ENCODE measurements at places on chromosomes 2 and 18.

DNA sequence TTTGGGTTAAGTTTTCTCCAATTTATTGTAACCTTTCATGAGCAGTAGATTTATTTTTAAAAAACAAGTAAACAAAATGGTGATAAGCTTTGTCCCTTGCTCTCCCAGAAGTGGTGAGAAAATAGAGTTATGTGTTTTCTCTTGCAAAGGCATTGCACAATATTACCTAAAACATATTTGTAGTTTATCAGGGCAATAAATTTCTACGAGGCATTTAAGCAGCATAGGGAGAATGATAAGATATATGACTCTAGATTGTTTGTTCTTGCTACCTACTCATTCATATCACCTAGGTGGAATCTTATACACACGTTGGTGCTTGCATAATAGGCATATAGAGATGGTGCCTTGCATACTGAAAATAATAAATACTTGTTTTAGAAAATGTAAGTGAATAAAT is 201.7 kb downstream of the MYO1B start:
- DNase-seq: no peak

GRCh38 chr18:66587430-66587829 is 16.5 kb downstream of the CDH19 start:
- peak; percentile 57 for DNase-seq

GRCh38 chr18:35807811-35808335 is 164.6 kb upstream of the RMP24 start:
- no peak for DNase-seq

DNA sequence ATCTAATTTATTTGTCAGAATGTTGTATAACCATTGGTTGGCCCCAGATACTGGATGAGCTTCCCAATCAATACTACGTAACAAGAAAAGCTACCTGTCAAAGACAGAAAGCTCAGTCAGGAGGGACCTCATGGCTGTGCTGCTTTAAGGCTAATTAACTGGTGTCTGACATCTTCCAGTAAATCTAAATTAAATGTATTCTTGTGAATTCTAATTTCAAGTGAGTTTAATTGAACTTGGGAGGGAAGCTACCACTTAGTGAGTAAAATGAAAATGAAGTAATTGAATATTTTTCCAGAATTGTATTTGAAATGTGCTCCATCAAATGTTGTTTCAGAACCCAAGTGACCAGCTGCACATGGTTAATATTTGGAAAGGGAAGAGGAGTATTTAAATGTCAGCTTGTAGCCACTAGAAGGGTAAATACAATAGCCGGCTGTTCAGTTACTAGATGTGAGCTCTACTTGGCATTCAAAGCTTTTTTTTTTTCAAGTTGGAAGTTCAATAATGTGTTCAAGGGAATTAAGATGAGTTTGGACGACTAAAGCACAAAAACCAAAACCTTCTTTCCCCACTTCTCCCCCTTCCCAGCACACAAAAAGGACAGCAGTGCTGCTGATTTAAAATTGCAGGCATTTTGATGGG is 62.0 kb downstream of the GPR39 start:
- DNase-seq: no peak

DNA sequence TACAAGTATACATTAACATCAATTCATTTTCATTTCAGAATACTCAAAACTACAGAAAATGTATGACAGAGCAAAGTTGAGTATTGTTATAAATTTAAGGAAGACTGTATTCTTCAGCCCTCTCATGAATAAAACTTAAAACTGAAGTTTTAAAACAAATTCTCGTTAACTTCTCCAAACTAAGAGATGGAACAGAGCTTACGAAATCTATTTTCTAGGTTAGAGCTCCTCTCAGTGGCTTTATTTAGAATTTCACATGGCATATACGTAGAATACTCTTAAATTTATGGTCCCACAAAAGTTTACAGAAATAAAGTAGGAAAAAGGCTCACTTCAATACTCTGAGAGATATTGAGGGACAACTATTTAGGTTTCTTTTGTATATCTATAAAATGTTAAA is 612.1 kb downstream of the KCNJ3 start:
- DNase-seq: peak; percentile 29

Measured in NCI-H460 (cell line).